Activated T-cell treated with anti-CD3 and anti-CD28 coated beads, Interleukin-2, amount 50 U/mL, for 24 hours (primary cell): ENCODE measurements at places on chromosomes 7 and 10.

- DNase-seq: no peak
Measured at GRCh38 chr7:78197447-78197846, 398.9 kb downstream of the PHTF2 start.

DNA sequence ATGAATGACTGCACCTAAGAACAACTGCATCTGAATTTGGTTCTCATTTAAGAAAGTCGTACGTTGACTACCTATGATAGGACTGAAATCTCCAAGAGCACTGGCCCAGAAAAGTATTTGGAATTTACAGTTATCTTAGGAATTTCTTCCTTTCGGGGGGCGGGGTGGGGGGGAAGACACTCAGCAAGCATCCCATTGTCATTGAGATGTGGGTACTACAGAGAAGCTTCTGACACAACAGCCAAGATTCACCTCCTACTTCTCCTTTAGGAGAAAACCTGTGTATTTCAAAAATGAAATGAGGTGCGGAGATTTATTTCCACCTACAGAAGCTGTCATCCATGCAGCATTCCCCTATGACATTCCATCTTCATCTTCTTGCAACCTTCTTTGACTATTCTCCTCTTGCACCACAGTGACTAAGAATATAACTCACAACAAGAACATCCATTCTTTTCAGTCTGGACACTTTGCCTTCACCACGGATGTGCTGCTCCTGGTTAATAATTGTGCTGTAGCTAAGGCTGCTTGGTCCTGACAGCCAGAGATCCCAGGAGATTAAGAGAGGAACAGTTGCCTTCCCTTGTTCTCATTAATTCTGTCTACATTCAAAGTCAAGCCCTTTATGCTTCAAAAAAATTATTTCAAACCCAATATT is 98.4 kb upstream of the FRMD4A start:
- no peak for DNase-seq

- DNase-seq: no peak
Measured at GRCh38 chr10:77841711-77842375, 84.7 kb downstream of the DLG5 start.

DNA sequence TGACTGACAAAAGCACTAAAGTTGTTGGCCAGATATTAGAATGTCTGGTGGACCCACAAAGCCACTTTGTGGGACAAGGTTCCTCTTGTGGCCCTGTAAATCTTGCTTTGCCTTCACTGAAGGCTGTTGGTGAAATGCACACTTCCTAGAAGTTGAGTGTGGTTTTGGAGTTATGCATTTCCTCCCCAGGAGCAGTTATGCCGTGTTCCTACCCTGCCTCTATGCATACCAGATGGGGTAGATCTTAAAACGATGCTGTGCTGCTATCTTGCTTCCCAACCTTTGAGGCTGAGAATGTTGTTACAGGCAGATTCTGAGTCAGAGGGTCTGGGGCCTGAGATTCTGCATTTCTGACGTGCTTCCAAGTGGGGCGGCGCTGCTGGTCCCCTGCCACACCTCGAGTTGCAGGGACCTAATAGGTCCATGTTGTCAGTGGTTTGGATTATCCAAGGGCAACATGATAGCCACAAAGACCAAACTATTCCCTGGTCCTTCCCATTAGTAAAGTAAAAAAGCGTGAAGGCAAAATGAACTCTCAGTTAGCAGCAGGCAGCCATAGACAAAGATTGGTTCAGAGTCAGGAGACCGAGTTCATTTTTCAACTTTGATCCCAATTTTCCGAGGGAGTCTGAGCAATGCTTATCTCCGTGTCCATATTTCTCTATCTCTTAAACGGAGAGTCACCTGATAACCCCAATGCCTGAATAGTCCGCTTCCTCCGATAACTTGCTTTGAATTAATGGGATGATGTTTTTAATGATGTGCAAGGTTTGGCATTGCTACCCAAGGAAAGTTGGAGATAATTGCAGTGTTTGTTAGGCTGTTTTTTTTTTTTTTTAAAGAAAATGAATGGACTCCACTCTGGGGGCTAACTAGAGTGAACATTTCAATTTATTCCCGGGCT is 55.8 kb downstream of the CDHR3 start:
- no peak for DNase-seq

DNA sequence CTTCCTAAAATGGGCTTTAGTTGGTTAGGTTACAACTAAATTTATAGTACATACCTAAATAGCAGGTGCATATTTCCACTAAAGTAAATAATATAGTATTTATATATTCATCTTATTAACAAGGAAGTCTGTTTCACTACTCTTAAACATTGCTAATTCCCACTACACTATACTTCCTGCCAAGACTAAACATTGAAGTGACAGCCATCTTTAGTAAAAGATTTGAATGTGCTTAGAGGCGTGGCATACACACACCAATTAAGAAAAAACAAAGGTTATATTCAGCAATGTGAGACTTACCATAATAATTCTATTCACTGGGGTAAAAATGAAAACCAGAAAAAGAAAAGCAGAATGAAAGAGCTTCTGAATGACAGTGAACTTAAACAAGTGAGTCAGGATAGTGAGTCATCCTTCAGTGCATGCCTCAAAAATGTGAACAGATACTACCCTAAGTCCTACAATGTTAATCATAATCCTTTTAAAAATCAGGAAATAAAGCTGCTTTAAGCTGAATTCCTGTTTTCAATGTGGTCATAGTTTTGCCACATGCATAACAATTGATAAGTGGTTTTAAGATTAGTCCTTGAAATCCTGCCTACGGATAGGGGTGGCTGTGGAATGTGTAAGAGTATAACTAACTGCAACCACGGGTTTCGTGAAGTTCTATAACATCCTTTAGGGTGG is 59.4 kb downstream of the USP6NL start:
- no peak for DNase-seq

DNA sequence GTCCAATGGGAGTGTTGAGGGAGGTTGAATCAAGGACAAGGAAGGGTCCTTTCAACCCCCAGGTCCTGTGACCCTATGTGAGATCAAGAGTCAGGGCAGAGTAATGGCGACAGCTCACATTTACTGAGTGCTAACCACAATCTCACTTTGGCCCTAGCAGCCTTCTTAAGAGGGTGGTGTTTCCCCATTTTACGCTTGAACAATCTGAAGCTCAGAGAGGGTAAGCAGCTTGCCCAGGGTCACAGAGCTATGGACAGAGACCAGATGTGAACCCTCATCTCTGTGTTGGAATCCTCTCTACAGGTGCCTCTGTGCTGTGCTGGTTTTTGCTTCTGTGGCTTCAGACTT is 102.0 kb downstream of the GRK5 start:
- DNase-seq: no peak

GRCh38 chr7:42161110-42161509 is 75.9 kb downstream of the GLI3 start:
- DNase-seq: no peak

- DNase-seq: no peak
Measured at GRCh38 chr10:73763343-73763742, 18.5 kb upstream of the CHCHD1 start.
